ENCODE measurements at places on chromosomes 1 and 21.

DNA sequence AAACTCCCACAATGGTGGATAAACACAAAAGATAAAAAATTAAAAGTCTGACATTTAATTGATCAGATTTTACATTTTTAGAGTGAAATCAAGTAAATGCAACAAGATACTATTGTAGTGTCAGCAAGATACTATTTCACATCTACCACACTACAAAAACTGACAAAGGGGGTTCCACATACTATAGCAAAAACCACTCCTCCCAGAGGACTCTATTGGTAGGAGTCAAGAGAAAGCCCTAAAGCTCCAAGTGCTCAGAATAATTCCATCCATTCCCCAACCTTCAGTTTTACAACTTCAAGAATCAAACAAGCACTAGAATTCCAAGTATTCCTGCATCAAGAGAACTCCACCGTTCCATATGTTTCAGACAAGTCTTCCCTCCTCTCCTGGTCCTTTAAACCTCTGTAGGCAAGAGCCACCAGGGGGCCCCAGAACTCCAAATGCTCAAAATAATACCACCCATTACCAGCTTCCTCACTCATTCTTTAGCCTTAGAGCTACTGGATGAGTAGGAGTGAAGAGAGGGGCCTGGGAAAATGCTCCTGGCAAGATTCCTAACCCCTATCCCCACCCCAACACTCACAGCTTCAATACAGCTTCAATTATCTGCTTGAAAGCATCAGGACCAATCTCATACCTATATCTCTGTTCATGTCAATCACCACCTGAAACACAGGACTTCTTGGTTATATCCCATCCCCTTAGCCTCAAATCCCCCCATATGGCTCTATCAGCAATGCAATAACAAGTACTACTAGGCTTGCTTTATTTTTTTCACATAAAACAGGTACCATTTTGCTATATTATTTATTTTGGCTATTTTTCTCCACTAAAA lies 9.9 kb downstream of the TOR1AIP2 start:
- no peak for DNase-seq

DNA sequence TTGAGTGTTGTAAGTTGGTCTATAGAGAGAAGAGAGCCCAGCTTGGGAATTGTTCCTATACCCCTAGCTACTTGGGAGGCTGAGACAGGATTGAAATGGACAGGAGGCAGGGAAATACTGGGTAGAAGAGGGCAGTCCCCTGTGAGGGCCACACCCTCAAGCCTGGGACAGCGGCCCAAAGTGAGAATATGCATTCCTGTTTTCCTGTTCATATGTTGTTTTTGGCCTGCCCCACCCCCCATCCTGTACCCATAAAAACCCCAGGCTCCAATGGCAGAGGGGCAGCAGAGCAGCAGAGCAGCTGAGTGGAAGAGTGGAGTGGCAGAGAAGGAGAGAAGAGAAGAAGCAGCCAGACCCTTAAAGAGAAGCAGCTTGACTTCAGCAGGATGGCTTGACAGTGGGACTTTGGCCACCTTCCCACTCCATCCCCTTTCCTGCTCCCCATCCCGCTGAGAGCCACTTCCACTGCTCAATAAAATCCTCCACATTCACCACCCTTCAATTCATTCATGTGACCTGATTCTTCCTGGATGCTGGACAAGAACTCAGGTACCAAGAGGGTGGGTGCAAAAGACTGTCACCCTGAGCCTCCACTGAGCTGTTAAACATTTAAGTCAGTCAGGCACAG lies 70.6 kb upstream of the PUM1 start:
- DNase-seq = no peak

GRCh38 chr1:162943622-162944021 lies 82.6 kb upstream of the CCDC190 start:
- no peak for DNase-seq

- no peak for DNase-seq
These were observed 15.7 kb downstream of the POU3F1 start for GRCh38 chr1:38030596-38031512.

- DNase-seq = no peak
These were observed 383.6 kb downstream of the TTLL7 start for GRCh38 chr1:83615370-83615769.

DNA sequence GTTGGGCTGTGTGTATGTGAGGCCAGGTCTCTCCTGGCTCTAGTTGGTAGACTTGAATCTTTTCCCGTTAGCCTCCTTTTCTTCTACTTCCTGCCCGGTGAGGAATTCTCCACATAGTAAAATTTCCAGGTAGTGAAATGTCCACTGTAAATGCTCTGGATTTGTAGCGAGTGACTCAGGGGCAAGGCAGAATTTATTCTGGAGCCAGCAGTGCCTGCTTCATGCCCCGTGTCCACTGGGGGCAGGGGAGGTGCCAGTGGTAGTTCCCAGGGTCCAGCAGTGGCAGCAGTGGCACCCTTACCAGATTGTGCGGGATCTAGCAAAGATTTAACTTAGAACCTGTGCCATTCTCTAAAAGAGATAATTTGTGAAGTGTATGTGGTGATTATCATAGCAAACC lies 74.5 kb upstream of the USP24 start:
- no peak for DNase-seq

DNA sequence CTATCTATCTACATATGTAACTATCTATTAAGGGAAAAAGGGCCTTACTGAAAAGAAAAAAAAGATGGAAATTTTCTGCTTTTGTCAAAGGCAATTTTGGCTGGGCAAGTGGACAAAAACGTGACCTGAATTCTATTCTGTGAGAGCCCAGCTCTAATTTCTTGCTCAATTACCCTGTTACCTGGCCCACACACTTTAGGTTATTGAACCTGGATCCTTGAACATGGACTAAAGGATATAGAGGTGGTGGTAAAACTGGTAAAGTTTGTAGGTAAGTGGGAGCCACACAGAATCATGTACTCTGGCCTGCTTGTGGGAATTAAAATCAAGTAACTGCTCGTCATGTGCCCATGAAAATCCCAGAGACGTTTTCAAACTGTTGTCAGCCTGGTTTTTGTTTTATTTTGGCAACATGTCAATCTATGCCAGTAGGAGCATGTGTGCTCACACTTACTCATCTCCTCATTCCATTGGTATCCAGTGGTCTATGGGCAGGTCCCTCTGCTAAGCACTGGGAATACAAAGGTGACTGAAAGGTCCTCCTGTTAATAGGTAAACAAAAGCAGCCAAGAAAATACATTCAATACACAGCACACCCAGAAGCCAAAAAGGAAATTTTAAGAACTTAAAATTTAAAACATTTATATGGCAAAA lies 113.7 kb upstream of the WARS2 start:
- DNase-seq = no peak

DNA sequence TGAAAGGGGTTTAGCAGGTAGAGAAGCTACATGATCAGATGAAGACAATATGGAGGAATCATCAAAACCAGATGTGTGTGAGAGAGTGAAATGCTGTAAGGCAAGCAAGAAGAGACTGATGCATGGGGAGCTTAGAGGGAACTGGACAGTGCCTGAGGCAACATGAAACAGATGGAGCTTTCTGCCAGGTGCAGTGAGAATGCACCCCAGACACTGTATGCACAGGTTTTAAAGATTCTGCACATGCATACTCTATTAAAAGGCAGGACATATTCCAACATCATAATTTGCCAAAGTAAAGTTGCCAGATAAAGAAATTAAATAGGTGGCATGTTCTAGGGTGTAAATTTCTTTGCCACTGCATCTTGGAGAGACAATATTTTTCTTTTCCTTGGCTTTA lies 200.1 kb downstream of the AMY1C start:
- no peak for DNase-seq

- DNase-seq = no peak
These were observed 271.9 kb downstream of the HHAT start for GRCh38 chr1:210600421-210601159.

- no peak for DNase-seq
These were observed 170.6 kb upstream of the PROX1 start for GRCh38 chr1:213817156-213817555.

GRCh38 chr1:59331686-59332620 lies 35.1 kb downstream of the FGGY start:
- DNase-seq = no peak

- DNase-seq = no peak
These were observed 45.4 kb upstream of the LRRN2 start for GRCh38 chr1:204730826-204731459.

- DNase-seq = peak; percentile 4
These were observed at the start of gene GREM2 for GRCh38 chr1:240611619-240612480. GREM2 (minus strand) TSS chr1:240612155; CDS start chr1:240493475, 118,680 bp downstream.

DNA sequence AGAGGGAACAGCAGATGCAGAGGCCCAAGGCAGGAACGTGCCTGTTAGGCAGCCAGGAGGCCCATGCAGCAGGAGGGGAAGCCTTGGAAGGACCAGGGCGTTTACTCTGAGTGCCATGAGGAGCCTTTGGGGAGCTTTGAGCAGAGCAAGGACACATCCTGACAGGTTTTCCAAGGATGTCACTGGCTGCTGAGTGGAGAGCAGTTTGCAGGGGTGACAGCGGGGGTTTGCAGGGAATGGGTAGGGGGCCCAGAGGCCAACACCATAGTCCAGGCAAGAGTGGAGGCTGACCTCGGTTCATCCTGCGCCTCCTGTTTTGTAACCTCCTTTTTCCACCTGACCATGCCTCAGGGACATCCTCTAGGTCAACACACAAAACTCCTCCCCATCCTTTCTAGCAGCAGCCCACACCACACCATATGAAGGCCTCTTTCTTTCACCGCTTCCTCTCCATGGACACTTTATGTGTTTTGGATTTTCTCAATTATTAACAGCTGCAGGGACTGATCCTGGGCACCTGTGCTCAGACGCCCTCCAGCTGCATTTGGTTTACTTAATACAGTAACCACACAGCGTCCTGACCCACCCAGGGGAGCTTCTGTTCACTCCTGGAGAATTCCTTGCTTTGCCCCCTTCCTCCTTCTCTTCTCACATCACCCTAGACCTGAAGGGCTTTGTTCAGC lies 528.5 kb downstream of the MATN1 start:
- no peak for DNase-seq

- no peak for DNase-seq
These were observed 17.4 kb upstream of the NBPF1 start for GRCh38 chr1:16630661-16631247.

- DNase-seq = no peak
These were observed 66.7 kb downstream of the COL18A1 start for GRCh38 chr21:45471525-45472221.

GRCh38 chr1:6967431-6968111 lies 182.3 kb downstream of the CAMTA1 start:
- no peak for DNase-seq

DNA sequence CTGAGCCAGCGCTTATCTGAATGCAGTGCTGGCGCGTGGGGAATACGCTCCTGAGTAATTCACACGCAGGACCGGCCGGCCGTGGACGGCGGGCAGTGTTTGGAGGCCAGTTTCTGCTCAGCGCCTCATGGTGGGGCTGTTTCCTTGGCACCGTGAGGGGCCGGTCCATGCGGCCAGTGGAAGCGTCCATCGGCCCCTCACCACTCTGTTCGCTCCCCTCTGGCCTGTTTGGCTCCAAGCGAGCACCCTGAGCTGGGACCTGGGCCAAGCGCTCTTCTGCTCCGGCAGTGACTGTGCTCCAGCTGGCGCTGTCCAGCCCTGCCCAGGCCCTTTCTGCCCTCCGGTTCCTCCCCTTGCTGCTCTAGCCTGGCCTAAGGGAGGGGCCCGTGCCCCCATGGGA lies 16.3 kb upstream of the PLCH2 start:
- DNase-seq = no peak

DNA sequence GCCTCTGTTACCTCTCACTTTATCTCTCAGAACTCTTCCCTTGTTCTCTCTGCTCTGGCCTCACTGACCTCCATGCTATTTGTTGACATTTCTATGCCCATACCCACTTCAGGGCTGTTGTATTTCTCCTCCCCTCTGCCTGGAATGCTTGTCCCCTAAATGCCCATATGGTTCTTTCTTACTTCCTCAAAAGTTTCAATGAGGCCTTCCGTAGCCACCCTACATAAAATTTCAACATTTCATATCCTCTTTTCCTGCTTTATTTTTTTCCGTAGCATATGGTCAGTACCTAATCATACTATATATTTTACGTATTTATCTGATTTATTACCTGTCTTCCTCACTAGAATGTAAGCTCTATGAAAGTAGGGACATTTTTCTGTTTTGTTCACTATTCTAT lies 47.1 kb upstream of the ZYG11A start:
- DNase-seq = no peak

DNA sequence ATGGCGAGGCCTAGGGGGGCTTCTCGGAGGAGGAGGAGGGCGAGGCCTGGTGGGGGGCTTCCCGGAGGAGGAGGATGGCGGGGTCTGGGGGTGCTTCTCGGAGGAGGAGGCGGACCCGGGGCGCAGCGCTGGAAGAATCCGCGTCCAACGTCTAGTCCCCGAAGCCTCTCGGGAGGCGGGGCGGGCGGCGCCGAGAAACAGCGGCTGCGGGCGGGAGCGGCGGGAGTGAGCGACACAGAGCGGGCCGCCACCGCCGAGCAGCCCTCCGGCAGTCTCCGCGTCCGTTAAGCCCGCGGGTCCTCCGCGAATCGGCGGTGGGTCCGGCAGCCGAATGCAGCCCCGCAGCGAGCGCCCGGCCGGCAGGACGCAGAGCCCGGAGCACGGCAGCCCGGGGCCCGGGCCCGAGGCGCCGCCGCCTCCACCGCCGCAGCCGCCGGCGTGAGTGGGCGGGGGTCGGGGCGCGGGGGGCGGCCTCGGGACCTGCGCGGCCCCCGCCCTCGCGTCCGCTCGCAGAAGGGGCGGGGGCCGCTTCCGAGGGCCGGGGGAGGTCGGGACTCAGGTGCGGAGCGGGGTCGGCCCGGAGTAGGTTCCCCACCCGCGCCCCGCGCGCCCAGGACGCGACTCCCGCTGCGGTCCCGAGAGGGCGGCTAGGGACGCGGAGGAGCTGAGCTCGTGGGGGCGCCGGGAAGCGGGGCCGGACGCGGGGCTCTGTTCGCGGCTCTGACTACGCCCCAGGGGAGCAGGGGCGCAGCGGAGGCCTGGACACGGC lies at the start of gene KLHL17:
Gene KLHL17 (plus strand): TSS at position 222 of the 769 bp plus-strand sequence. CDS start 110 bp downstream, at position 332.
- DNase-seq = peak; percentile 77

GRCh38 chr1:216908126-216908525 lies 184.9 kb upstream of the ESRRG start:
- DNase-seq = no peak

DNA sequence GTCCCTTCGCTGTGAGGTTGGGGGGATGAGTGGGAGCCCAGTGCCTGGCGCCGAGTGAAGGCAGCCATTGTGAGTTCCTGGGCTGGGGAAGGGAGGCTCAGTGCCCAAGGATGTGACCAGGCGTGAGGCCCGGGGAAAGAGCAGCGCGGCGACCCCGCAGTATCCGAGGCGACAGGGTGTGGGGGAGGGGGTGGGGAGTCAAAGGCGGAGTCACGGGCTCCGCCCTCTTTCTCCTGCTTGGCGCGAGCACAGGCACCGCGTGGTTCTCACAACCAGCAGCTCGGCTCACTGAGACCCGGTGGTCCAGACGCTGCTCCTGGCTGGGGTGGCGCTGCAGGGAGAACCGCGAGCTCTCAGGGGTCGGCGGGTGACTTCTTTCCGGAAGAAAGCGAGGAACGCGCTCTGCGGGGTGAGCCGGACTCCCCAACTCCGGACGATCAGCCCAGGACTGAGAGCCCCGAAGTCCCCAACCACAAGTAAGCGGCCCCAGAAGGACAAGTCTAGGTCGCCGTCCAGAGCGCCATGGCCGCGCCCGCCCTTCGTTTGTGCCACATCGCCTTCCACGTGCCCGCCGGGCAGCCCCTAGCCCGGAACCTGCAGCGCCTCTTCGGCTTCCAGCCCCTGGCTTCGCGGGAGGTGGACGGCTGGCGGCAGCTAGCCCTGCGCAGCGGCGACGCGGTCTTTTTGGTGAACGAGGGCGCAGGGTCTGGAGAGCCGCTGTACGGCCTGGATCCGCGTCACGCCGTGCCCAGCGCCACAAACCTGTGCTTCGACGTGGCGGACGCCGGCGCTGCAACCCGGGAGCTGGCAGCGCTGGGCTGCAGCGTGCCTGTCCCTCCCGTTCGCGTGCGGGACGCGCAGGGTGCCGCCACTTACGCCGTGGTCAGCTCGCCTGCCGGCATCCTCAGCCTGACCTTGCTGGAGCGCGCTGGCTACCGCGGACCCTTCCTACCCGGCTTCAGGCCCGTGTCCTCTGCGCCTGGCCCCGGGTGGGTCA lies at the start of gene HPDL:
Gene HPDL (plus strand): TSS at position 269 of the 997 bp plus-strand sequence. CDS start 254 bp downstream, at position 523.
- peak; percentile 73 for DNase-seq

Data from stimulated activated CD8-positive, alpha-beta memory T cell treated with anti-CD3 and anti-CD28 coated beads, Interleukin-4, amount 100 ng/mL, for 24 hours (primary cell).